Stimulated activated CD8-positive, alpha-beta memory T cell treated with anti-CD3 and anti-CD28 coated beads, Interleukin-4, amount 100 ng/mL, for 4 hours (primary cell): ENCODE measurements at places on chromosomes 6 and 20.

DNA sequence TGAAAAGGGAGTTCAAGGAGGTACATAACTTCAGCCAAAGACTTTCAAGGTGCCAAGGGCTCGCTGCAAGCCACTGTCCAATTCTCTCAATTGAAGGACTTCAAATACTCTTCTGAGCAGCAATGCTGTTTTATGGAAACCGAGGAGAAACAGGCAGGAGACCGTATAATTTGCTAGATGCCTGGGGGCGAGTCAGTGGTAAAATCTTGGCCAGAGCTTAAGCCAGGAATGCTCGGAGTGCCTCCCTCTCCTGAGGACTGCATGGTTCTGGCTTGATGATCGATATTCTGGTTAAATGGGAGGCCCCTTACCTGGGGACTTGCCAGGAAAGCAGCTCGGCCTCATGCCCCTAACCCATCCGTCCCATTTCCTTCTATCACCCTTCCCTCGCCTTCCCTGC, 35.8 kb upstream of the NOP56 start:
- no peak for DNase-seq

- no peak for DNase-seq
Observed at GRCh38 chr6:54266400-54266923, 41.8 kb upstream of the TINAG start.

DNA sequence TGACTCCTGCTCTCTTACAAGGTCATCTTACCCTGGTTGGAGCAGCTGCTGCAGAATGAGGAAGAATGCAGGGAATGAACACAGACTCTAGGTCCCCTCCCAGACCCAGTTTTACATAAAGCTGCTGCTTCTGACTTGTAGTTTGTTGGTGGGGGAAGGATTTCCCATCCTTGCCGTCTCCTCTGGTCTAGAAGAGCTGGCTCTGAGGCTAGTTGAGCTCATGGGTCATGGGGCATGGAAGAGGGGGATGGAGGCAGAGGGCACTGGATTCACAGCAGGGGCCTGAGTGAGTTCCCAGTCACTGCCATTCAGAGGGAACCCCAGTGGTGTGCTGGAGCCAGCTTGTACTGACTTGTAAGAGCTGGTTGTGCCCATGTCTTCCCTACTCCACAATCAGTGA, 9.2 kb upstream of the GUCA1A start:
- no peak for DNase-seq

DNA sequence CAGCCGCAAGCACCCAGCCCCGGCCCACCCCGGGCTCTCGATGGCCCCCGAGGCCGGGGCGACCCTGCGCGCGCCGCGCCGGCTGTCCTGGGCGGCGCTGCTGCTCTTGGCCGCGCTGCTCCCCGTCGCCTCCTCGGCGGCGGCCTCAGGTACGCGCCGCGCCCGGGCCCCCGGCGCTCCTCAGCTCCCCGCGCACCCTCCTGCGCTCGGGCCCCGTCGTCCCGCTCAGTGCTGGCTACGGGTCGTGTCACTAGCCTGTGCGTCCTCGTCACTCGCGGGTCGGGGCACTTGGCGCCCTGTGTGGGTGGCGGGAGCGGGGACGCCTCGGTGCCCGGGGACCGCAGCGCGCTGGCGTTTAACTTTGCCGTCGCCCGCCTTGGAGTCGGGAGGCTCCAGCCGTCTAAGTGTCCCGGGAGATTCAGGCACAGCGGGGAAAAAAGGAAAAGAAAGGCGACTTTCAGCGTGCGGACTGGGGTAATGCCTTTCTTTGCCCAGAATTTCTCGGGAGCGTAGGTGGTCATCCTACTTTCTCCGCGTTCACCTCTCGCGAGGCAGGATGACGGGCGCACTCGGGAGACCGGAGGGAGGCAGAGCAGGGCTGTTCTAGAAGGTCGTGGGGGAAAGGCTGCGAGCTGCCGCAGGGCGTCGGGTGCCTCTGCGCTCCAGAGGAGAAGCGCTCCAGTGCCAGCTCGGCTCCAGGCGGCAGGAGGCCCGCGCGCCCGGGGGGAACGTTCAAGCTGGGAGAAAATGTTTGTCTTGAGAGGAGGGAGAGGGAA, 545 bp downstream of the FNDC1 start:
- no peak for DNase-seq

DNA sequence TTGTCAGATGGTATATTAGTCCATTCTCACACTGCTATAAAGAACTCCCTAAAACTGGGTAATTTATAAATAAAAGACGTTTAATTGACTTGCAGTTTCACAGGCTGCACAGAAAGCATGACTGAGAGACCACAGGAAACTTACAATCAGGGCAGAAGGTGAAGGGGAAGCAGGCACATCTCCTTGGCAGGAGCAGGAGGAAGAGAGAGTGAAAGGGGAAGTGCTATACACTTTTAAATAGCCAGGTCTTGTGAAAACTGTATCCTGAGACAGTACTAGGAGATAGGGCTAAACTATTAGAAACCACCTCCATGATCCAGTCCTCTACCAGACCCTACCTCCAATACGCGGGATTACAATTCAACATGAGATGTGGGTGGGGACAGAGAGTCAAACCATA, 193.9 kb upstream of the KCNG1 start:
- no peak for DNase-seq

- DNase-seq = no peak
Observed at GRCh38 chr6:100101644-100102043, 107.6 kb upstream of the MCHR2 start.

GRCh38 chr6:161216616-161217205, 57.1 kb downstream of the AGPAT4 start:
- no peak for DNase-seq

DNA sequence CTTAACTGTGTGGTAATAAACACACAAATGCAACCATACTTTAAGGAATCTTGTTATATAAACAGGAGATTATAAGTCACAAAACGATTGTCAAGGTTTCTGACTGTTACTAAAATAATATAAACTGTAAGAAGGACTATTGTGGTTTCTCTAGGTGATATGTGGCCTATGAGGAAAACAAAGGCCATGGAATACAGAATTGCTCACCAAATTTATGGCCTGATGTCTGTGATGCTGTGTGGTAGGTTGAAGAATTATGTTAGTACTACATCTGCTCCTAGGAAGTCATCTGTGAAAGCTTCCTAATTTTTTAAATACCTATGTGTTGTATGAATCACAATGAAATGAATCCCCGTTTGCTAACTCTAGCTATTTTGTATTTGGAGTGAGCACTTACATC, 875.4 kb upstream of the MAP3K7 start:
- no peak for DNase-seq

DNA sequence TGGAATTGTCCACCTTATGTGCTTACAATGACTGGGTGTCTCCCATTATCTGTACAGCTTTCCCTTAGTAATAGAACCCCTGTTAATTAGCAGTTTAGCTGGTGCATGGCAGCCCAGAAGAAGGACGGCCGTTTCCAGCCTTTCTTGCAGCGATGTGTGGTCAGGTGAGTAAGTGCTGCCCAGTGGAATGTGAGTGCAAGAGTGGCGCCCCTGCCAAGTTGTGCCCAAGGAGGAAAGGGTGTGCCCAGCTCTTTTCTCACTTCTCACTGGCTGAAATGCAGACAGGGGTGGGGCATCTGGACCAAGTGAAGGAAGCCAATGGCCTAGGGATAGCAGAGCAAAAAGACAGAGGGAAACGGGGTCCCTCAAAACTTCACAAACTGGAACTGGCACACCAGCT, 296.8 kb downstream of the PREX1 start:
- no peak for DNase-seq

DNA sequence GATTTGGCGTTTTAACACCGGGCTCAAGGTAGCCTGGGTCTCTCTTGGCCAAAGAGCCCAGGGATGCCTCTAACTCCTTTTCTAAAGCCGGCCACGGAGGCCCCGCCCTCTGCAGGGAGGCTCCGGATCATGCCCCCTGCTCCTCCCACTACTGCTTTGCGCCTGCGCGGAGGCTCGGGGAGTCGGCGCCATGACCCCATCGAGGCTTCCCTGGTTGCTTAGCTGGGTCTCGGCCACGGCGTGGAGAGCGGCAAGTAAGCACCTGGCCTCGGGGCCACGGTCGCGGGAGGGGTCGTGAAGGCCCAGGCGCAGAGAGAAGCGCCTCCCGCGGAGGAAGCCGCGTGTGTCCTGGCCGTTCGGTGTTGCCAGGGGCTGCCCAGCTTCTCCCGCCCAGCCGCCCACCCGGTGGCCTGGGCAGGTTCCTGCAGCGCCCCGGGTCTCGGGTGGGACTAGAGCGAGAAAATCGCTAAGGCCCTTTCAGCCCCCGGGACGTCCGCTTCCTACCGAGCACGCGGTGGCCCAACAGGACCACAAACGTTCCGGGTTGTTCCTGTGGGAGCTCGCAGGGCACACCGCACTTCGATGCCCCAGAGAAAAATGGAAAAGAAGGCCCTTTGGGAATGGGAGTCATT, at the start of gene SDHAF4:
SDHAF4 (plus strand) TSS at position 180 of the 632 bp plus-strand sequence; CDS start at position 191, 11 bp downstream.
- DNase-seq = peak; percentile 92

- DNase-seq = no peak
Observed at GRCh38 chr6:145725570-145725969, 9.8 kb downstream of the EPM2A start.

- DNase-seq = no peak
Observed at GRCh38 chr6:44712353-44713111, 325.0 kb downstream of the CDC5L start.

DNA sequence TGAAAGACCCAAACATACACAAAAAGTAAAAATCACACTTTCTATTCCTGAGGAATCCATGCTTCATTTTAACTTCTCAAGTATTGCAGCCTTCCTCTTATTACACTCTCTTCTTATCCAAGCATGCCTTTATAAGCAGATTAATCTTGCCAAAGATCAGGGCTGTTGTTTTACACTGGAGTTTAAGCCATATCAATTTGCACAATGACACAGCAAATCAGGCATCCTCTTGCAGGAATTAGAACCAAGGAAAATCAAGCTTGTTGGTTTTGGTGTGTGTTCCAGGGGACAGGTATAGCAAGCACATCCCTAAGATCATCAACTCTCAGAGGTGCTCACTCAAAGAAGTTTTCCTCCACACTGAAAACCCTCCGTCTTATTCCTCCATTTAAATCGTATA, 69.5 kb downstream of the CYP39A1 start:
- DNase-seq = no peak

- no peak for DNase-seq
Observed at GRCh38 chr6:32128751-32129296, 778 bp upstream of the ATF6B start.

- no peak for DNase-seq
Observed at GRCh38 chr6:143695969-143696663, 18.4 kb downstream of the PHACTR2 start.

DNA sequence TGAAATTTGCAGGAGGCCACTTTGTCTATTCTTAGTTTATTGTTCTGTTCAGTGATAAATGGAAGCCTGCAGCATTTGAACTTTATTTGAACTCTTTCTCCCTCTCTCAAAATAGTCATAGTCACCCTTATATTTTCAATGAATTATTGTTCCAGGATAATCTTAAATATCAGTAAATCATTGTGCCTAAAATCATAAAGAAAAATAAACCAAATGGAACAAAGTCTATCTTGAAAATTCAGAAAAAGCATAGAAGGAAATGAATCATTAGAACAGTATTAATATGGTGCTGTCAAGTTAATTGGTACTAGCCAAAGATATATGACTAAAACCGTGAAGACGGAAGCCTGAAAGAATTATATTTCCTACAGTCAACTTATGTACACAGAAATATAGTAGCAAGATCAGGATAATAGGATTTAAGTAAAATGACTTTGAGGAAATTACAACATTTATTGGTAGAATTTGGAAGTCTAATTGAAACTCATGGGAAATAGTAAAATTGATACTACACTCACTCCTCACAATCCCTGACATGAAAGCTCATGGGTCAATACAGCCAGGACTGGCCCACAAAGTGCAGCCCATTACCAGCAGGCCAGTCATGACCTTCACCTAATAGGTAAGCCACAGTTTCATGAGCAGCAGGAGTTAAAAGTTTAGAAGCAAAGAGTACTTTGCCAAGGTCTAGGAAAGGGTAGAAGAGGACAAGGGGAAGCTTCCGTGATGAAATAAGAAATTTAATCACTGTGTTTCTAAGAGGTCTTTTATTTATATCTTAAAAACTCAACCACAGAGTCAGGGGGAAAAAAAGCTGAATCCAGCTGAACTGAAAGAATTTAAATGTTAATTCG, 119.9 kb upstream of the ENPP5 start:
- no peak for DNase-seq

GRCh38 chr20:40056171-40056570, 632.9 kb downstream of the MAFB start:
- DNase-seq = no peak

- no peak for DNase-seq
Observed at GRCh38 chr6:55299286-55299985, 27.8 kb upstream of the GFRAL start.

DNA sequence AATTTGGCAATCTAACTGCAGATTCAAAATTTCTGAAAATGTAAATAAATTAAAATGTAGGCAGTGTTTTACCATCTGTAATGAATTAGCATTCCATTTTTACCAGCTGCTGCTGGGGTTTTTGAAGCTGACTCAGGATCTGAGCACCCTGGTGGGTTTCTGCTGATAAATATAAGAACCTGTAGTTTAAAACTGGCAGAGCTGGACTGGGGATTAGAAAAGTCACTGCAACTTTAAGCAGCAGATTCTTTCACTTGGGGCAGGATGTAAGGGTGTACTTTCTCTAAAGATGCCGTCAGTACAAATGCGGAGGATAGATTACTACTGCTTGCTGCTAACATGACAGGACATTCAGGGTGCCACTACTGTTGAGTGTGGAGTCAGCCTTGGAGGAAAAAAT, 341.8 kb downstream of the CDKAL1 start:
- DNase-seq = no peak

- no peak for DNase-seq
Observed at GRCh38 chr20:47776639-47777038, 8.6 kb downstream of the SULF2 start.

DNA sequence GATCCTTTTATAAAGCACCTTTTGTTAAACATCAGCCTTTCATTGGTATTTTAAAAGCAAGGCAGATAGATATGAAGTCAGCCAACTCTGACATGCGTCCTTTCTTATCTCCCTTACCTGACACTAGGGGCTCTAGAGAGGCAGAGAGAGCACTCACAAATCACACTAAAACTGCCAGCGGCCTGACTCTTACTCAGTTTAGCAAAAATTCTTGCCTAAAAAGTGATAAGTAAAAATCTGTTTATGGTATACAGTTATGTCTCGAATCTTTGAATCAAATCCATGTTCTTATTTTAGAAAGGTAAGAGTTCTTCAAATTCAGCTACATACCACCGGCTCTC, 10.4 kb upstream of the TDRD6 start:
- no peak for DNase-seq
